ENCODE measurements at places on chromosomes 2 and 18. TPM values are rescaled to one million over a fixed set of nuclear protein-coding genes. Genes with fewer than 3 reads are reported as not detected.

Gene LCLAT1
- total RNA-seq, result 26.0 TPM

Gene AGAP1
- total RNA-seq, result 47.2 TPM

Gene CRYGD
- not detected for total RNA-seq

DNA sequence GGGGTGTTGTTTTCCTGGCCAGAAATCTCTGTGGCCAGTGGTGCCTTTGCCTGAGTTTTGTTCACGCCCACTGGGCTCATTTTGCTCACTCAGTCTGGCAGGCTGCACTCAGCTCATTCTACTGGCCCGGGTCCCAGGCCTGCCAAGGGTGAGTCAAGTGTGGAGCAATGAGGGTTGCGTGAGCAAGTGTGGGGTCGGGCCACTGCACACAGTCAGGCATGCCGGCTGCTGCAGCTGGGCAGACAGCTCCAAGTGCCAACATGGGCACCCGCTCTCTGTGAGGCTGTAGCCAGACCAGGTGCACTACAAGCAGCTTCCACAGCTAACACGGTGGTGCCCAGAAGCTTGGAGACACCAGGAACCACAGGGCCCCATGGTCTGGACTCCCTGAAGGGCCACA lies 801.1 kb upstream of the RAB6C start:
- DNase-seq, result no peak

DNA sequence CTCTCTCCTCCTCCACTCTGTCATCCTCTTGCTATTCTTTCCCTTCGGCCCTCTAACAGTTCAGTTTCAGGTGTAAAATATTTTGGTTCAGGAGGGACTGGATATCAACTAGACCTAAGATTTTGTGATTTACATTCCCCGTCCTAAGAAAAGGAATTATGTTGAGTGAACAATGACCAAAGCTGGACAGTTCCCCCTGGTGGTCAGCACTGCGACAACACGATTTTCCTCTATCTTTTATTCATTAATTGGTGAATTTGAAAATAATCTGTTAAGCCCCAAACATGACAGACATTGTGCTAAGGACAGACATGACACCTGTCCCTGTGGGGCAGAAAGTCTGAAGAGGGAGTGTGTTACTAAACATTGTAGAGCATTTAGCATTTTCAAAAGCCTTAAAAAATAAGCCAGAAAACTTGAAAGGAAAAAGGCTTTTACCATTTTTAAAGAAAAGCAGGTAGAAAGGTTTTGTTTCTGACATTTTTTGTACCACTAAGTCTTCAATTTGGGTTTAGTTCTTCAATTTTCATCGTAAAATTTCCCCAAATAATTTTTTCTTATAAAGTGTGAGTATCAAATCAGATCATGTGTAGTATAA lies 28.4 kb upstream of the GTF2A1L start:
- DNase-seq, result no peak

DNA sequence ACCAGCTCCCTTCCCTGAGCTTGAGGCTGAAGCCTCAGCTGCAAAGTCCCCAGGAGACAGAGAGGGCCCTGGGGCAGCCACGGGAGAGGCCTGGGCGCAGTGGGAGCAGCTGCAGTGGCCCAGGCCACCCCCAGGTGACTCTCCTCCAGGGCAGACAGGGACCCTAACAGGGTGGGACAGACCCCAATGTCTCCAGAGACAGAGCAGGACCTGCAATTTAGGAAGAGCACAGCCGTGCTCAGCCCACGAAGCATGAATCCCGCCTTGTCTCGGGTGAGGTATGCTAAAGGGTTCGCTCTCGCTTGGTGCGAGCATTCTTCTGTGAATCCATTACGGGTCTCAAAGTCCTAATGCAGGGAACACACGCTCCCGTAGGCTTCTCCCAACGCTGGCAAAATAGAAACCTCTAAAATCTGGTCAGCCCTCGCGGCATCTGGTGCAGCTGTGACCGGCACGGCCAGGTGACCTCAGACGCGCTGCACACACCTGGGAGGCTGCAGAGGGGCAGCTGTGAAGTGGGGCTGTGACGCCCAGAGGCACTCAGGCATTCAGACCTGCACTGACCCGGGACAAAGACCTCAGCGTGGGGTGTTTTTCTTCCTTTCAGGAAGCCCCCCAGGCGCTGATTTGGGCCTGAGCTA lies 12.6 kb downstream of the MBP start:
- DNase-seq, result no peak

DNA sequence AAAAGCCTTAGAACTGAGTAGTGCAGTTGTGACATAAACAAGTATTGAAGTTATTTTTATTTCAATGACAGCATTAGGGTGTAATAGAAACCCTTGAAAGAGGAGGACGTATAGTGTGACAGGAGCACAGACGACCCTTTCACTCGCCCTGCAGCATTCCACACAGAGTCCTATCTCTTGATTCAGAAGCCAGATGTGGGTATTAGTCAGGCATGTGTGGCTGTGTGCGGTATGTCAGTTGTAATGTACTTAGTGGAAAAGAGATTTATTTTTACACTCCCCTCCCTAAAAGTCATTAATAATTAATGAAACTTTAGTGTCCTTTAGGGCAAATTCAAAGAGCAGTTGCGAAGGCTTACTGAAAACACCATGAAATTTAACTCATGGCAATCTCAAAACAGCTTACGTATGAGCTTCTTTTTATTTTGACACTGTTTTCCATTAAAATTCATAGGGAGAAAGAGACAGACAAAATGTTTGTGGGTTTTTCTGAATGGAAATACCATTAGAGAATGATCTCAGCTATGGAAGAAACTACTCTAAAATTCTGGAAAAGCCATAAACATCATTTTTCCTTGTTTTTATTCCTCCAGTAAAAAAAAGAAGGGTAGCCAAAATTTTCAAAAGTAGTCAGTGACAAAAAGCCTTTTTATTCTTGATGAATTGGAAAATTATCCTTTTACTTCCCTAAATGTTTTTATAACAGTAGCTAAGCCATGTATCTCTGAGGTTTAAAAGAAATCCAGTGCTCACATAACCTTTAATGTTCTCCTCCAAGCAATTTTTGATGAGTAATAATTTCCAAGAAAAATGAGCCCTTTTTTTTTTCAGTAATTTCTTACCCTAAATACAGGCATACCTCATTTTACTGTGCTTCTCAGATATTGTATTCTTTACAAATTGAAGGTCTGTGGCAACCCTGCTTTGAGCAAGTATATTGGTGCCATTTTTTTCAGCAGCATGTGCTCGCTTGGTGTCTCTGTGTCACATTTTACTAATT lies 84.0 kb upstream of the DSEL start:
- no peak for DNase-seq

GRCh38 chr2:234587341-234588053 lies 90.6 kb upstream of the ARL4C start:
- no peak for DNase-seq

DNA sequence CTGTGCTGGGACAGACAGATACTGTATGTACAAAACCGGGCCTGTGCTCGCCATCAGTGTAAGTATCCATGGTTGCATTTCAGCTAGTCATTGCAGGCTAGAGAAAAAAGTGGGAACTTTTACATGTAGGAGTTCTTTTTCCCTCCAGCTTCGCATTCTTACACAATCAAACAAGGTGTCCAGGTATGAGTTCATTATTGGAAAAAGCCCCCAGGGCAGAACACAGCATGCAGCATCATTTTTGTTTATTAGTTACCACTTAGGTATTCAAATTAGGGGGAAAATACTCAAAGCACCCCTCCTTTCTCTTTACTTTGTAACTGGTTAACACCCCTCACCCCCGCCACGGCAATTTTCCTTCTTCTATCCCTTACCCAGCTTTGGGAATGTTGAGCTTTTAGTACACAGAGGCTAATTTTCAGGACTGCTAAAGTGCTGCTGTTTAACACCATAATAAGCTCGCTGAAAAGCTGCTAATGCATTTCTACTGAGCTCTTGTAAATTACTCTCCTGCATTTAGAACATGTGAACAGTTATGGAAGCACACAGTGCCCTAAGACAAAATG lies 13.6 kb downstream of the UPP2 start:
- DNase-seq, result no peak

DNA sequence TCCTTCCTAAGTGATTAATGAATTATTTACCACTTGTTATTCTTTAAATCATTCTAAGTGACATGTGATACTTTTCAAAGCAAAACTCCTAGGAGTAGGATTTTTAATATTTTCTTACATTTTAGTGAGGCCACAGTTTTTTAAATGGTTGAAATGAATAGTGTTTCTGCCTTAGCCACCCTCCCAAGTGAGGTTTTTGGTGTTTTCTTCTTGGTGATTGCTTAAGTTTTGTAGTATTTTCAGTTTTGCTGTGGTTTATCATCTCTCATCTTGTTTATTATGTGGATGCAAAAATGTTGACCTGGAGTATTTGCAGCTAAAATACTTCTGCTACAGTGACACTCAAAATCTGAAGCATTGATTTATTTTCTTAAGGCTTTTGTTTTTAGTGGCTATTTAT lies 9.8 kb downstream of the AFTPH start:
- DNase-seq, result no peak

Measured in progenitor cell of endocrine pancreas (in vitro differentiated cells).